Cortex of kidney (tissue), 1 donor: ENCODE measurements at places on chromosomes 5 and 9.

DNA sequence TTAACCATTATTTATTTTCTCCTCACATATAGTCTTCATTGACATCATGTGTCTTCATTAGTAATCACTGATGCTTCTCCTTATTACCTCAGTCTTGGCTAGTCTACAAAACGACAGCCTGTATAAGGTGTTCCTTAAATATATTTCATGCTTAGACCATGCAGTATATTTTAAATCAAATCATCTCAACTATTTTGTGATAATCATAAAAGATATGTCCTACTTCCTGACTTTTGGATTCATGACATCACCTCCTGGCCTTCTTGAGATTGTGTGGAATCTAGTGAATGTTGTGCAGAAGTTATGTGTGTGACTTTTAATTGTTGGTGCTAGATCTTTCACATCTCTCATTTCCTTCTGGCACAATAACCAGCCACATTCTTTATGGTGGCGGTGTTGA lies 1339.3 kb upstream of the C9orf72 start:
- DNase-seq = no peak

- no peak for DNase-seq
These were observed 6.1 kb downstream of the CCNI2 start for GRCh38 chr5:132753135-132753987.

DNA sequence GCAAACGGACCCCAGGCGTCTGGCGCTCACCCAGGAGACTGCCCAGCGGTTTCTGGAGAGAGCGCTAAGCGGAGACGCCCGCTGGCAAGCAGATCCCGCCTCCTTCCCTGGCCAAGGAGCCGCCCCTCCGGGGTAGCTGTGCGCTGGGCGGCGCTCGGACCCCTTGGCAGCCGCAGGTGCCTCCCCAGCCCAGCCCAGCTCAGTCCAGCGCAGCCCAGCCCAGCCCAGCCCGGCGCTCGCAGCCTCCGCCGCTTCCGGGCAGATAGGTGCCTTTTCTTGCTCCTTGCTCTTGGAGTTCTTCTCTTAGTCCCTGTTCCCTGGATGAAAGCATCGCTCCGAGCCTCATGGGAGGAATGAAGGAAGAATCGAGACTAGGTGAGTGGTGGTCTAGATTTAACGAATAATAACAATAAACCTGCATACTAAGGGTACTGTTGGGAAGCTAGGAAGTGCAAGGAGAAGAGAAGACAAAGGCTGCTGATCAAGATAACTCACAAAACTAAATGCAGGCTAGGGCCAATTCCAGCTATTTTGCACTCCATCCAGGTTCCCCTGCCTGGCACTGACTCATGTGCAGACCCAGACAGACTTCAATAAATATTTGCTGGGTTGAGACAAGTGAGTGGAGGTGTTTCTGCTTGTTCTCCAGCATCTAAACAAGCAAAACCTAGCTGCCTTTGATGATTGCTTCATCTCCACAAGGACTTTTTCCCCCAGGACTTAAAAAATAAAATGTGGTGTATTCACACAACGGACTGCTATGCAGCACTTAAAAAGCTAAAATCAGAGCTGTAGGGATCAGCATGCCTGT lies at the start of gene STK32A:
TSS of gene STK32A (plus strand) at position 202 of the 811 bp plus-strand sequence. CDS start 4,609 bp downstream, outside the sequence.
- peak; percentile 60 for DNase-seq

DNA sequence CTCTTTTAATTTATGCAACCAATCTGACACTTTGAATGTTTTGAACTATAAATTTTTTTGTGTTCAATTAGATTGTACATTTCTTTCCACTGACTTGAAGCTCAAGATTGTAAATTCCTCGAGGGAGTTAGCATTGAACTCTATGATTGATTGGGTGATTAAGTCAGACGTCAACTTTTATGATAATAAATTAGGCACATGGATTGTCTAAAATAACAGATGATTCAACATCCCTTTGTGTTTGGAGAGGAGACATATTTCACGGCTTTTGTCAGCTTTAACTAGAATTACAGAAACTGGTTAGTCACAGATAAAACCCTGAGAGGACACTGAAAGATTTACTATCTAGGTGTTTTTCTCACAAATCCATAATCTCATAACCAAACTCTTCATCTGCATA lies 32.7 kb upstream of the TXNDC8 start:
- no peak for DNase-seq

DNA sequence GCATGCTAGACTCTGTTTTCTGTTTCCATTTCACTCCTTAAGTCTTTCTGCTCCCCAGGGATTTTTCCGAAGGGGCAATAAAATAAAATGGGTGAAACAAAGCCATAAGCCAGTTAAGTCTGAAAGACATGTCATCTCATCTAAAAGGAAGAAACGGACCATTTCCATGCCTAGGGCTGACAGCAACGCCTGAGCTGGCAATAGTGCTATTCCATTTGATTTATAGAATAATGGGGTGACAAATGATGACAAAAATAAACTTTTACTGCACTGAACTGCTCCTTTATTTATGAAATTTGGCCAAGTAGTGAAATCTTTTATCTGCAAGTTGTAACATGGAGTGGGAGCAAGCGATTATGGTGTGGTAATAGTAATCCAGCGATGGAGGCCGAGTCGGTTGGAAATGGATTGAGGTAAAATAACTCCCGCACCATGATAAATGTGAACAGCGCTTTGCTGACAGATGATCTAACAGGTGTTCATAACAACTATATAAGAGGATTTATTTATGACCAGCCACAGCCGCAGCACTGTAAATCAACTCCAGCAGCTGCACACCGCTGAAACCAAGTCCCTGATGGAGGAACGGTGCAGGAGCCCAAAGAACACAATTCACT lies 219.8 kb upstream of the TBCA start:
- DNase-seq = no peak
